ENCODE measurements at places on chromosomes 2 and 18.

GRCh38 chr2:150166313-150167051, 321.0 kb downstream of the RND3 start:
- no peak for DNase-seq

DNA sequence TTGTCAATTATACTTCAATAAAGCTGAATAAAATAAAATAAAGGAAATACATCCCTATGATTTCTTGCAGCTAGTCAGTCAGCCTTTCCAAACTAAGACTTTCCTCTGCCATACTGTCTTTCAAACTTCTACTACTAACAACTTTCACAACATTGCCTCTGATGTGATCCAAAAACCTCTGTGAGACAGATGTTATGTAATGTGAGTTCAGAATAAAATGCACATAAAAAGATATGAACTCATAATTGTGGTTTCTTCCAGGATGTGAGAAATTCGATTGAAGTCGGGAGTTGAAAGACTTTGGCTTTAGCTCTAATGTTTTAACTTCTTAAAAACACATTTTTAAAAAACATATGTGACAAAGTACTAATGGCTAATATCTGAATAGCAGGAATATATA, 98.7 kb downstream of the PIGN start:
- DNase-seq, result no peak

- DNase-seq, result no peak
These were observed 31.7 kb downstream of the GPC1 start for GRCh38 chr2:240467149-240467642.

GRCh38 chr2:147910990-147911473, 66.2 kb downstream of the ACVR2A start:
- no peak for DNase-seq

DNA sequence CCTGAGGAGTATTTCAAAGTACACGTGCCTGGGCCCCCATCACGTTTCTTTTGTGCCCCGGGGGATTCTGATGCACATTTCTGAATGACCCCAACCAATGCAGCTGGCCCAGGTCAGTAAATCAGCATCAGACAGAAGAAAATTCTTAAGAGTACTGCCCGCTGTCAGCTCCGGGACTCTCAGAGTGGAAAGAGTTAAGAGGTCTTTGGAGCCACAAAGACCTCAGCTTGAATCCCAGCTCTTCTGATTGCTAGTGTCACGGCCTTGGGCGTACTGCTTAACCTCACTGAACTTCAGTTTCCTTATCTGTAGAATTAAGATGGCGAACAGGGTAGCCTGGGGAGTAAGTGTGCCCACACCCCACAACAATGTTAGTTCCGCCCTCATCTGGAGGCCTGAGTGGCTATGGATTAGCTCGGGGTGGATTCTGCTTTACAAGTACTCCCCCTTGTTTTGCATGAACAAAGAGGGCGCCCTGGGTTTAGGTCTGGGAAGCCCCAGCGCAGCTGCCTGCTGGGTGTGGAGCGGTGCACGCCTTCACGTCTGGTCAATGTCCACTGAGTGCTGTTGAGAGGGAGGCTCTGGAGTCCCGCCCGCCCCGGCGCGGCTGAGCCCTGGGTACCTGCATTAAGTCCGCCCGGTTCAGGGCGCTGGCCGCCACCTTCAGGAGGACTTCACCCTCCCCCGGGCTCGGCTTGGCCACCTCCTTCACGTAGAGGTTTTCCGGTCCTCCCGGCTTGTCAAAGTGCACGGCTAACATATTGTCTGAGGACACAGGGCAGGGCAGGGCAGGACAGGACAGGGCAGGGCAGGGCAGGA, 858 bp downstream of the TP53I3 start:
- DNase-seq, result no peak

GRCh38 chr18:28045176-28045810, 131.6 kb downstream of the CDH2 start:
- DNase-seq, result no peak

DNA sequence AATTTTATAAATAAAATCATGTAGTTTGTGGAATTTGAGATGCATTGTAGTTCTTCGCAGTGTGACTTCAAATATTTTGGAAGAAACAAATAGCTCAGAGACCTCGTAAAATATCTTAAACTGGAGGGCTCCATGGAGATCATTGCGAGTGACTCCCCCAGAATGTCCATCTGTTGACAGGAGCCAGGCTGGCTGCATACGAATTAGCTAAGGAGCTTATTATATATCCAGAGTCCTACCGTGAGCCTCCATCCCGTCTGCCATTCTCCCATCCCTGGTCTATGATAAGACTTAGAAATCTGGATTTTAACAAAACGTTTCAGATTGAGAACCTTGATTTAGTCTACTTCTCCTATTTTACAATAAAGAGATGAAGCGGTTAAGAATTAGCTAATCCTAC, 80.2 kb downstream of the MSH2 start:
- no peak for DNase-seq

GRCh38 chr2:24199968-24200590, 25.2 kb downstream of the FAM228A start:
- DNase-seq, result no peak

GRCh38 chr2:72098935-72099334, 48.7 kb downstream of the CYP26B1 start:
- no peak for DNase-seq

- DNase-seq, result no peak
These were observed 191.0 kb downstream of the NEDD4L start for GRCh38 chr18:58235001-58235436.

- DNase-seq, result peak; percentile 65
These were observed 90.5 kb downstream of the USP40 start for GRCh38 chr2:233476063-233476410.

DNA sequence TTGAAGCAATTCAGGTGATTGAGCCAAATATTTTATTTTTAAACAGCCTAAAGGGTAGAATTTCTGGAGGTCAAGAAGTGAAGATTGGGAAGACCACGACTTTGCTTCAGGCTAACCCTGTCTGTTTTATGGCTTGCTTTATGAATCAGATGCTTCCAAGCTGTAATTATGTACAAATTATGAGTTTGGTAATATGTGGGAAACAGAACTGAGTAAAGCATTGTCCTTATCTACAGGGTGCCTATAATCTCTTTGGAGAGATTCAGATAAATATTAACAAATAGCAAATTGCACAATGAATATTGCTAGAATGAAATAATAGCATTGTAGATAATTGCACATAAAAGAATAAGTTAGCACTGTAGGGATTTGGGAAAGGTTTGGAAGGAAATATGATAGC, 539.4 kb upstream of the CDH2 start:
- no peak for DNase-seq

GRCh38 chr18:52437161-52437560, 97.2 kb downstream of the DCC start:
- no peak for DNase-seq

GRCh38 chr2:45782986-45783385, 131.5 kb downstream of the PRKCE start:
- no peak for DNase-seq

DNA sequence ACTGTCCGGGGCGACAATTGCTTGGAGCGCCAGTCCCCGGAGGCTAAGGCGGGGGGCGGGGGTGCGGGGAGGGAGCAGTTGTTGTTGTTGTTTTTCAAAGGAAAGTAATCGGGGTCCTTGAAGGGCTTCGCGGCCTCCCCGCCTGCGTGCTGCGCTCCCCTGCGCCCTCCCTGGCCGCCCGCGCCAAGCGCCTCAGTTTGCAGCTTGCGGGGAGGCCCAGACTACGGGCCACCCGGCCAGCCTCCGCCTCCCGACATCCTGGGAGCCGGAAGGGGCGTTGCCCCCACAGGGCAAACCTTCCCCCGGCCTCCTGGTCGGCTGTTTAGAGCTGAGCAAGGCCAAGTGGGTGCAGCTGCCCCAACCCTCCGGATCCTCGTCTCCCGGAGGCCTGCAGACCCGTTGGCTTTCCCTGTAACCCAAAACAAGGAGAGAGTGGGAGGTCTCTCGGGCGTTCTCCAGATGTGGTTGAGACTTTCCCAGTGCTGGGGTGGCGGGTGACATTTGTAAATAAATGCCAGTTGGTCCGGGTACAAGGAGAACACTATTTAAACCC, 3.7 kb upstream of the SIX3 start:
- no peak for DNase-seq

GRCh38 chr18:8063733-8064132, 496.6 kb downstream of the PTPRM start:
- no peak for DNase-seq

GRCh38 chr2:138023298-138023697, 59.0 kb downstream of the HNMT start:
- DNase-seq, result no peak

DNA sequence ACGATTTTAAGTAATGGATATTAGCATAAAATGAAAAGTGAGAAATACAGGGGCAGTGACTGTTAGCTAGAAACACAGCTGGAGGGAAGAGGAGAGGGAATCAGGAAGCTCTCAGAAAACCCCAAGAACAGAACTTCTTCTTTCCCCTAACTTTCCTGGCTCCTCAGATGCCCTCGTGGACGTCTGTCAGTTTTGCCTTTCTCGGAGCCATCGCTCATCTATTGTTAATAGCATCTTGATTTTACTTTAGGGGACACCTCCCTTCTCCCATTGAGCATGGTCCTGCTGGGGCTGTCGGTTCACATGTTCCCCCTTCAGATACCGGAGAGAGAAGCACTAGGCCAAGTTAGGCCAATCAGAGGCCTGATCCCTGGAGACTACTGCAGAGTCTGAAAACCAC, 2.3 kb upstream of the PLEK start:
- DNase-seq, result no peak

DNA sequence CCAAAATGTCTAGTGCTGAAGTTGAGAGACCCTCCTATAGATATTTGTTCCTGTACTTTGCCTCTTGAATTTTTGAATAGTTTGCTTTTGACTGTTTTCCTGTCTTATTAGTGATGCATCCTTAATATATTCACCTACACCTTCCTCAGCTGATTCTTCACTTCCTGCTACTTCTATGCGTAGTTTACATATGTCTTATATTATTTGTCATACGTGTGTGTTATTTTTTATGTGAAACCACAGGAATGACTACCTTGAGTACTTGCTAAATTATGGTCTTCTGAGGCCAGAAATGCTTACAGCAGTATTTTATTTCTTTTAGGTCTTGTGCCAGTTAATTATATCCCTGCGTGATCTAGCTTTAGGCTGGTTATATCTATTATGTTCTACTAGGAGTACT, 9.9 kb downstream of the UBE2E3 start:
- DNase-seq, result no peak

- DNase-seq, result no peak
These were observed 1357.5 kb upstream of the CELF4 start for GRCh38 chr18:38923126-38923525.

- DNase-seq, result no peak
These were observed 797 bp downstream of the NXPH2 start for GRCh38 chr2:138779406-138779780.

DNA sequence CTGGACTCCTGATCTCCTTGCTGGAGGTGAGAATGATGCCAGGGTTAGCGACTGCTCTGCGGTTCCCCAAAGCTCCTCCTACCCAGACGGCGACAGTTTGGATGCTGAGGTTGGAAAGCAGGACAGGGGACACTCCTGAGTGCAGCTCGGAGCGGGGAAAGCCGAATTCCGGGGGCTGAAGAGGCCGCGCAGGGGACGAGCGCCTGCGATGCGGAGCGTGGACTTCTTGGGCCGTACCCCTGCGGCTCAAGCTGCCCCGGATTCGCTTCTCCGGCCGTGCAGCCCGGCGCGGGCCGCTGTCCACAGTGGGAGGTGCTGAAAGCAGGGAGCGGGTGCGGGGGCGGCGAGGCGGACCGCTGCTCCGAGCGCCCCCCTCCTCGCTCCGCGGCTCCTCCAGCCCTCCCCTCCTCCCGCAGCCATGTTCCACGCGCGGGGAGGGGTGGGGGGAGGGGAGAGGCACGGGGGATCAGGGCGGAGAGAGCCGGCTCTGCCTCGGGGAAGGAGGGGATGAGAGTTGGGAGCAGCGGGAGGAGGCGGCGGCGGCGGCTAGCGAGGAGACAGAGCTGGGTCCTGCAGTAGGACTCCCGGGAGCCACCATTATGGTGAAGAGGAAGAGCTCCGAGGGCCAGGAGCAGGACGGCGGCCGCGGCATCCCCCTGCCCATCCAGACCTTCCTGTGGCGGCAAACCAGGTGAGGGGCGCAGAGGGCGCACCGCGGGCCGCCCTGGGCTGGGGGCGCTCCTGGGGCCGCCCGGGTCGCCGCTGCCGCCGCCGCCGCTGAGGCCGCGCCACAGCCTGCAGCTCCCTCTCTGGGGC, at the start of gene UNC80:
Gene UNC80 (plus strand): TSS at position 359 of the 816 bp plus-strand sequence. CDS start 241 bp downstream, at position 600.
- no peak for DNase-seq

DNA sequence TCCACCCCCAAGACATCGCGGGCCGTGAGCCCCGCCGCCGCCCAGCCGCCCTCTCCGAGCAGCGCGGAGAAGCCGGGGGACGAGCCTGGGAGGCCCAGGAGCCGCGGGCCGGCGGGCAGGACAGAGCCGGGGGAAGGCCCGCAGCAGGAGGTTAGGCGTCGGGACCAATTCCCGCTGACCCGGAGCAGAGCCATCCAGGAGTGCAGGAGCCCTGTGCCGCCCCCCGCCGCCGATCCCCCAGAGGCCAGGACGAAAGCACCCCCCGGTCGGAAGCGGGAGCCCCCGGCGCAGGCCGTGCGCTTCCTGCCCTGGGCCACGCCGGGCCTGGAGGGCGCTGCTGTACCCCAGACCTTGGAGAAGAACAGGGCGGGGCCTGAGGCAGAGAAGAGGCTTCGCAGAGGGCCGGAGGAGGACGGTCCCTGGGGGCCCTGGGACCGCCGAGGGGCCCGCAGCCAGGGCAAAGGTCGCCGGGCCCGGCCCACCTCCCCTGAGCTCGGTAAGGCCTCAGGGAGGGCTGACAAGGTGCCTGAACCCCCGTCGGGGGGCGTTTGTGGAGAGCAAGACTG, 14.2 kb downstream of the SPEG start:
- DNase-seq, result peak; percentile 54

Measured in suprapubic skin (tissue), 4 donors.